ENCODE measurements at places on chromosomes 16 and 17.

- no peak for DNase-seq
These were observed 1.1 kb downstream of the ATP2A1 start for GRCh38 chr16:28879261-28879840.

DNA sequence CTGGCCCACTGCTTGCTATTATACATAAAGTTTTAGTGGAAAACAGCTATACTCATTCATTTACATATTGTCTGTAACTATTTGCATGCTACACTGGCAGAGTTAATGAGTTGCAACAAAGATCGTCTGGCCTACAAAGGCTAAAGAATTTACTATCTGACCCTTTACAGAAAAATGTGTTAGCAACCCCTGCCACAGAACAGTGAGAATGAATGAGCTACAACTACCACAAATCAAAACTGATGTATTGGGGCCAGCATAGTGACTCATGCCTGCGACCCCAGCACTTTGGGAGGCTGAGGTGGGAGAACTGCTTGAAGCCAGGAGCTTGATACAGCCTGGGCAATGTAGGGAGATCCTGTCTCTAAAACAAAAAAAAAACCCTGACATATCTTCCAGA is 92.7 kb downstream of the MYH11 start:
- DNase-seq, result no peak

DNA sequence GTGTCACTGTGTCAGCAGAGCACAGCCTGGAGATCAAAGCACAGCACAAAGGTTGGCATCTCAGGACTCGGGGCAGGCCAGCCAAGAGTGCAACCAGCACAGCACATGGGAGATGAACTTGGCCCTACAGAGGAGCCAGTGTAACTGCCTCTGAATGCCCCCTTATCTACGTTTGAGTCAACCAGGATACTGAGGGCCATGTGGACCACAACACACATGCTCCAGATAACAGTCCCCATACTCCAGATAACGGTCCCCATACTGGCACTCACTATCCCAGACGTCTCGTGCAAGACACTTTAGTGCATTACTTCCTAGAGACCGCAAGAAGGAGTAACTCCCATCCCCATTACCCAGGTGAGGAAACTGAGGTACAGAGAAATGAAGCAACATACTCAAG is 88.2 kb downstream of the XYLT1 start:
- no peak for DNase-seq

- peak; percentile 54 for DNase-seq
These were observed 2.9 kb upstream of the KCNH6 start for GRCh38 chr17:63519972-63520882.

- no peak for DNase-seq
These were observed 68.6 kb upstream of the KIFC3 start for GRCh38 chr16:57870753-57871454.

- peak; percentile 41 for DNase-seq
These were observed 141.2 kb downstream of the WWOX start for GRCh38 chr16:78240459-78241222.
